Activated CD4-positive, alpha-beta T cell treated with anti-CD3 and anti-CD28 coated beads for 4 hours (primary cell): ENCODE measurements at places on chromosomes 5 and 9.

- no peak for DNase-seq
Measured at GRCh38 chr9:38362852-38363588, 29.5 kb upstream of the ALDH1B1 start.

- DNase-seq, result no peak
Measured at GRCh38 chr9:87372356-87372851, 125.3 kb upstream of the DAPK1 start.

- DNase-seq, result no peak
Measured at GRCh38 chr9:97188545-97188944, 118.9 kb upstream of the CCDC180 start.

DNA sequence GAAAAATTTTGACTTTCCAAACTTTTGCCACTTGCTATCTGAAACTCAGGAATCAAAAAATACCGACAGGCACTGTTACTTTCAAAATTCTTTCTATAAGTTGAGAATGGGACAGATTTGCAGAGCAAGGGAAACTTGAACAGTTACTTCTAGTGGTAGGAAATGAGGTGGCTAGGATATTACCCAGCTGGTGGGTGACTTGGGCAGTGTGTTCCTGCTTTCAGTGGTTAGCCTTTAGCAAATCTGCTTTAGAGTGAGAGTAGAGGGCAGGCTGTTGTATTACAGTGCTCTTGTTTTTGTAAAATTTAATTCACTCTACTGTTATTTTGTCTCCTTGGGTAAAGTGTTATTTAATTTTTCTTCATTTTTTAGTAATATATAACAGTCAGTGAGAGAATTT is 40.2 kb upstream of the ROPN1L start:
- no peak for DNase-seq

DNA sequence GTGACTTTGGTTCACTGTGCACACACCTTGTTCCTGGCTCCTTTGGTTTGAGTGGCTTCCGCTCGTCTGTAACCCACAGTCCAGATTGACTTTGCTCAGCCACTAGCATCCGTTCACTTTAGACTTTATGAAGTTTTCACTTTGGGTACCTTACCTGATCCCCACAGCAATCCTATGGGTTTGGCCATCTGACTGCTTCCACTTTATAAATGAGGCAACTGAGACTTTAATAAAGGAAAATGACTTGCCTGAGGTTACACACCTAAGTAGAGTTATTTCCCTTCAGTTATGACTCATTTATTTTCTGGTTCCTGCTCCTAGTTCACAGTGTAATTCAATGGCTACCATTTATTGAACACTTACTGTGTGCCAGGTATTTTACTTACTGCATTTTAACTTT is 94.2 kb upstream of the SAP30L start:
- no peak for DNase-seq
